NCI-H460 (cell line): ENCODE measurements at places on chromosomes 12 and 14. TPM values are rescaled to one million over a fixed set of nuclear protein-coding genes. Genes with fewer than 3 reads are reported as not detected.

DNA sequence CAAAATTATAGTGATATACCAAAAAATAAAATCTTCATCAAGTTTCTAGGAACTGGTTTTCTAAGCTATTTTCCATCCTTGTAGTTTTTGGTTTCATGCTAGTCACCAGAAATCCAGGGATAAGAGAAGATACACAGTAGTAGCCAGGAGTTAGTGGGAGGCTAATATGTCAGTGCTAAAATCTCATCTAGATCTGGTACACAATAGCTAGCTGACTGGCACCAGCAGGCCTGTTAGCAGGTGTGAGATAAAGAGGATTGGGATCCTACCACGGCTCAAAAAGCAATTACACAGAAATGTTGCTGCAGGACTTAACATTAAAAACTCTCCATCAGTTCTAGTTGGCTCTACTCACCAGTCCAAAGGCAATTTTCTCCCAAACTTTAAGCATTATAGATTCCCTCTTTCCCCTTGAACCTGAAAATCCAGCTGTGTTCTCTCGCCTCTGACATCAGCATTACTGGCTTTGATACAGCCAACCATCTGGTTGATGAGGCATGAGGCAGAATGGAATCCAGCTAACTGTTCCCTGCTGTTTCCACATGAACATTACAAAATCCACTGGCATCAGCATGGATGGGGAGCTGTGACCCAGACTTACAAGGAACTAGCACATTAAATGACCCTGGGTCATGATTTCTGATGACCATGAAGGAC, 41.8 kb upstream of the CCDC196 start:
- no peak for DNase-seq

DNA sequence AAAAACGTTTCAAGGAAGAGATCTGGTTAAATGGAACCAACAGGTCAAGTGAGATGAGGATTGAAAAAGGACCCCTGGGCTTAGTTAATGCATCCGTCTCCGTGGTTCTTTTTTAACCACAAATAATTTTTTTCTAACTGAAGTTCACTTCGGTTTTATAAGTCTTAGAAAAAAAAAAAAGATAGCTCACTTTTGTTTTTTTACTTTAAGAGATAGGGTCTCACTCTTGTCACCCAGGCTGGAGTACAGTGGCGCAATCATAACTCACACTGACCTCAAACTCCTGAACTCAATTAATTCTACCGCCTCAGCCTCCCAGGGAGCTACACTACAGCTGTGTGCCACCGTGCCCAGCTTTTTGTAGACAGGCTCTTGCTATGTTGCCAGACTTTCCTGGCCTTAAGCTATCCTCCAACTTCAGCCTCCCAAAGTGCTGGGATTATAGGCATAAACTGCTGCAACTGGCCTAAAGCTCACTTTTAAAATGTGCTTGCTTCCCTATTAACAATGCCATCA, 11.8 kb downstream of the HNRNPC start:
- DNase-seq, result no peak

Gene TBC1D30
- total RNA-seq, result 6.3 and 6.6 TPM in 2 replicates

Gene TAS2R42
- total RNA-seq, result not detected in 2 replicates

Gene HOXC9
- 3.7 and 3.8 TPM in 2 replicates for total RNA-seq

Gene SPX
- total RNA-seq, result 310 and 328 TPM in 2 replicates
